Osteoblast (primary cell): ENCODE measurements at places on chromosomes 4 and X. TPM values are rescaled to one million over a fixed set of nuclear protein-coding genes. Genes with fewer than 3 reads are reported as not detected.

Gene KLHL34
- total RNA-seq: under 0.01 TPM in 1 of 2 replicates, not detected in the other

DNA sequence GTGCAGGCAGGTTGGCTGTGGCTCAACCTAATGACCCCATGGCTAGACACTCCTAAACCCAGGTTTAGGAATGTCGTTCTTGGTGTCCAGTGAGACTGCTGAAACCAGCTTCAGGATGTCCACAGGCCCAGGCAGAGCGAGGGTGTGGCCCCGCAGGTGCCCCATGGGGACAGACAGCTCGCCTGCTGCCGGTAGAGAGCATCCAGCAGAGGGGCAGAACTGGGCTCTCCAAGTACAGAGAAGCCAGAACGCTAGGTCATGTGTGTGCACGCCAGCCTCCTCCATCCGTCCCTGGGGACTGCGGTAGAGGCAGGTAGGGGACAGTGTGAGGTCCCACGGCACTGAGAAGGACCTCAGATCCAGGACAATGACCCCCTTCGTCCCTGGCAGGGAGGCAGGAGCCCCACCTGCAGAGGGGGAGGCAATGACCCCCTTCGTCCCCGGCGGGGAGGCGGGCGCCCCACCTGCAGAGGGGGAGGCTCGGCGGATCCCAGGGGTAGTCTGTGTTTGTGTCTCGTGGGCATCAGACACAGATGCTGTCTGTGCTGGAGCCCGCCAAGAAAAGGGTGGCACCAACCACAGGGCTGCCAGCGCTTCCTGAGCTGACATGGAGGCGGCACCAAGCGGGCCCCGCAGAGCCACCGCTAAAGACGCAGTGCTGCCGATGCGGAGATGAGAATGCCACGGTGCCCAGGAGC lies 118.4 kb downstream of the FAM53A start:
- no peak overlapping the region for H3K27ac ChIP-seq
- no peak overlapping the region for H3K4me3 ChIP-seq
- peak; percentile 79 for DNase-seq
- no peaks in the 10 kb centered on the region for H3K4me1 ChIP-seq
- no peaks in the 10 kb centered on the region for H3K27me3 ChIP-seq

DNA sequence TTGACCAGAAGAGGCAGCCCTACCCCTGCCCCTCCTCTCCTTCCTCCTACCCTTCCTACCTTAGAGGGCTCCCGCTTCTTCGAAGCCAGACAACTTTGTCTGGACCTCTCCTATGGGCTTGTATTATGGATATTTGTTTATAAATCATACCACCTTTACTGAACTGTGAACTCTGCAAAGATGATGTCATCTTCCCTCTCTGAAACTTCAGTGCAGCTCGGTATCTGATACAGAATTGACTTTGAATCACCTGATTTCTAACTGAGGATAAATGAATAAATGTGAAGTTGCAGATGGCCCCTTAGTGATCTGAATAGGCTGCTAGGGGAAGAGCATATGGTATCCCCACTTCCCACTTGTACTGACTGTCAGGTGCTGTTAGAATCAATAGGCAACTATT lies 1.1 kb upstream of the OTC start:
- no peaks in the 10 kb centered on the region for H3K36me3 ChIP-seq
- no peak overlapping the region for H3K4me3 ChIP-seq
- H3K27me3 ChIP-seq: peaks cover 12% of the 10 kb centered on the region

- H3K4me3 ChIP-seq: peak overlapping the region; percentile 57
- H3K36me3 ChIP-seq: no peaks in the 10 kb centered on the region
- no peaks in the 10 kb centered on the region for H3K27me3 ChIP-seq
- peak overlapping the region; percentile 99 for H3K27ac ChIP-seq
- DNase-seq: peak; percentile 96
These were observed 54.8 kb downstream of the C4orf51 start for GRCh38 chr4:145734576-145735346.

- H3K4me1 ChIP-seq: no peaks in the 10 kb centered on the region
- H3K4me3 ChIP-seq: no peak overlapping the region
- DNase-seq: no peak
- no peaks in the 10 kb centered on the region for H3K36me3 ChIP-seq
- H3K27me3 ChIP-seq: no peaks in the 10 kb centered on the region
These were observed 570.4 kb upstream of the GALNTL6 start for GRCh38 chr4:171242831-171243230.

Gene HAND2
- 1.8 and 3.8 TPM in 2 replicates for total RNA-seq

GRCh38 chr4:47788126-47788525 lies 49.7 kb downstream of the CORIN start:
- H3K27ac ChIP-seq: no peak overlapping the region
- H3K4me1 ChIP-seq: no peaks in the 10 kb centered on the region
- DNase-seq: no peak
- H3K36me3 ChIP-seq: no peaks in the 10 kb centered on the region
- H3K27me3 ChIP-seq: peaks cover 3% of the 10 kb centered on the region
- H3K4me3 ChIP-seq: no peak overlapping the region

DNA sequence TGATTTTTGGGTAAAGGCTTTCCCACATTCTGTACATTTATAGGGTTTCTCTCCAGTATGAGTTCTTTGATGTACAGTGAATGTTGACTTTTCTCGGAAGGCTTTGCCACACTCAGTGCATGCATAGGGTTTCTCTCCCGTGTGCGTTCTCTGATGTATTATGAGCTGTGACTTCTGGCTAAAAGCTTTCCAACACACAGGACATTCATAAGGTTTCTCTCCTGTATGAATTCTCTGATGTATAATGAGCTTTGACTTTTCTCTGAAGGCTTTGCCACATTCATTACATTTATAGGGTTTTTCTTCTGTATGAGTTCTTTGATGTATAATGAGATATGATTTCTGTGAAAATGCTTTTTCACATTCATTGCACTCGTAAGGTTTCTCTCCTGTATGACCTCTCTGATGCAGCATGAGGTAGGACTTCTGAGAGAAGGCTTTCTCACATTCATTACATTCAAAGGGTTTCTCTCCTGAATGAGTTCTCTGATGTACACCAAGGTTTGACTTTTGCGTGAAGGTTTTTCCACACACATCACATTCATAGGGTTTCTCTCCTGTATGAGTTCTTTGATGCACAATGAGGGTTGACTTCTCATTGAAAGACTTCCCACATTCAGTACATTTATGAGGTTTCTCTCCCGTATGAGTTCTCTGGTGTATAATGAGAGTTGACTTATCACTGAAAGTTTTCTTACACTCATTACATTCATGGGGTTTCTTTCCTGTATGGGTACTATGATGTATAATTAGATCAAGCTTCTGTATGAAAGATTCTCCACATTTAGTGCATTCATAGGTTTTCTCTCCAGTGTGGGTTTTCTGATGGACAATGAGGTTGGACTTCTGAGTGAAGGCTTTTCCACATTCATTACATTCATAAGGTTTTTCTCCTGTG lies 27.3 kb downstream of the ZNF182 start:
- H3K4me1 ChIP-seq: no peaks in the 10 kb centered on the region
- no peak for DNase-seq
- H3K27me3 ChIP-seq: no peaks in the 10 kb centered on the region
- H3K4me3 ChIP-seq: no peak overlapping the region

DNA sequence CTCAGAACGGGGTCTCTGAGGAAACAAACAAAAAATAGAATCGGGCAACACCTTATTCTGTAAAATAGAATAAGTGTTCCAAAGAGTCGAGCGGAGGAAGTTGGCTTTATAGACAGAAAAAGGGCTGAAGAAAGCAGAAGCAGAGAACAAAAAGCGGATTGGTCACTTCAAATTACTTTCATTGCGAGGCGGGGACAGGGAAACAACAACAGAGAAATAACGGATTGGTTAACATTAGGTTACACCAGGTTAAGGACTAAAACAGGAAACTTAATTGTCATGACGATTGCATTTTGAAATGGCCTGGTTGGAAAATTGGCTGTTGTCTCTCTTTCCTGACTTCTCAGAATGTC lies 433 bp upstream of the COQ2 start:
- peaks cover 10% of the 10 kb centered on the region for H3K4me1 ChIP-seq
- H3K27me3 ChIP-seq: no peaks in the 10 kb centered on the region
- no peaks in the 10 kb centered on the region for H3K36me3 ChIP-seq

DNA sequence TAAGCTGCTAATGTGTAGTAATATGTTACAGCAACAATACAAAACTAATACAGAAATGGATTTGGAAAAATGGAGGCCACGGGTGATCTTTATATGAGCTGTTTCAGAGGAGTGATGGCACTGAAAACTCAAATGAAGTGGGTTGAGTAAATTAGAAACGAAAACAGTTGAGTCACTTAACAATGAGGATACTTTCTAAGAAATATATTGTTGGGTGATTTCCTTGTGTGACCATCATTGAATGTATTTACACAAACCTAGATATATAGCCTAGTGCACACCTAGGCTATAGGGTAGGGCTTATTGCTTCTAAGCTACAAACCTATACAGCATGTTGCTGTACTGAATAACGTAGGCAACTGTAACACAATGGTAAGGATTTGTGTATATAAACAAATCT lies 30.5 kb upstream of the DHX15 start:
- no peak overlapping the region for H3K4me3 ChIP-seq
- H3K36me3 ChIP-seq: no peaks in the 10 kb centered on the region
- no peaks in the 10 kb centered on the region for H3K4me1 ChIP-seq
- H3K27me3 ChIP-seq: peaks cover 5% of the 10 kb centered on the region
- no peak for DNase-seq
- no peak overlapping the region for H3K27ac ChIP-seq

GRCh38 chr4:176841711-176842112 lies 49.0 kb upstream of the VEGFC start:
- no peak overlapping the region for H3K4me3 ChIP-seq
- peaks cover 70% of the 10 kb centered on the region for H3K4me1 ChIP-seq
- peak overlapping the region; percentile 38 for H3K27ac ChIP-seq
- no peaks in the 10 kb centered on the region for H3K36me3 ChIP-seq

GRCh38 chr4:168522356-168522755 lies 25.5 kb downstream of the PALLD start:
- no peak overlapping the region for H3K27ac ChIP-seq
- H3K36me3 ChIP-seq: no peaks in the 10 kb centered on the region
- no peaks in the 10 kb centered on the region for H3K27me3 ChIP-seq
- no peak for DNase-seq
- no peak overlapping the region for H3K4me3 ChIP-seq

DNA sequence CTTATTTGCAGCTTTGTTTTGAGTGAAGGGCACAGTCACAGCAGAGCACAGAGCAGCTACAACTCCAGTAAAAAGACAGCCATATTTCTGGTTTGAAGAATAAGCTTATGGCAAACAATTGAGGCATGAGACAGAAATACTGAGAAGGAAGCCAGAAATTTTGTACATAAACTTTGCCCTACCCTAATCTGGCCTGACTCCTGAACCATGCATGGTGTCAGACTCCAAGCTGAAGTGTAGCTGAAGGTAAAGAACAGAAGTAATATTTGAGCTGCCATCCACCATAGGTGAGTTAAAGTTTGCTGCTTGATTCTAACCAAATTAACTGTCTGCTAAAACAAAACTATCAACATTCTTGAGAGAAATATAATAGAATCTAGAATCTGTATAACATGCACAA lies 24.5 kb upstream of the TMEM192 start:
- H3K36me3 ChIP-seq: no peaks in the 10 kb centered on the region
- H3K4me1 ChIP-seq: no peaks in the 10 kb centered on the region
- no peaks in the 10 kb centered on the region for H3K27me3 ChIP-seq
- no peak for DNase-seq

Gene ERCC6L
- total RNA-seq: 0.59 and 0.72 TPM in 2 replicates

DNA sequence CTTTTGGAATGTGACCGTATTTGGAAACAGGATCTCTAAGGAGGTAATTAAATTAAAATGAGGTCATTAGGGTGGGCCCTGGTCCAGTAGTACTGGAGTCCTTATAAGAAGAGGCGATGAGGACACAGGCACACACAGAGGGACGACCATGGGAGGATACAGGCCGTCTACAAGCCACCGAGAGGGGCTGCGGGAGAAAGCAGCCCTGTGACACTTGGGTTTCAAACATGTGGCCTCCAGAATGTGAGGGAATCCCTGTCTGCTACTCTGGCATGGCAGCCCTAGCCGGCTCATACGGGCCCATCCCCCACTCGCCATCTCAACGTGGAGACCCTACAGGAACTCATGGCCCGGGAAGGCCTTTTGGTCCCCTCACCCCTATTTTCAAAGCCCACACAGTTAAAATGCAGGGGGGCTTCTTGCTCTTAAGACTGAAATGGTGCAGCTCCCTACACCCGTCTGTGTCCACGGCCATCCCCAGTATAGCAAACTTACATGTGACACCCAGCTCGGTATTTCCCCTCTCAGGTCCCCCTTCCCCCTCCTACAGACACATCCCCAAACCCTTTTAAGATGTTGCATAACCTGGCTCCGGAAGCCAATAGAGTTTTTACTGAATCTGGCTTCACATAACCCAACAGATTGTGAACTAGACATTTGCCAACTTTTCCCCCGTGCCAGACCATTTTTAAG lies 124.1 kb upstream of the TBL1X start:
- no peaks in the 10 kb centered on the region for H3K36me3 ChIP-seq
- peaks cover 9% of the 10 kb centered on the region for H3K4me1 ChIP-seq
- H3K4me3 ChIP-seq: peak overlapping the region; percentile 51

Gene ADH1C
- total RNA-seq: 0.59 and 0.72 TPM in 2 replicates

DNA sequence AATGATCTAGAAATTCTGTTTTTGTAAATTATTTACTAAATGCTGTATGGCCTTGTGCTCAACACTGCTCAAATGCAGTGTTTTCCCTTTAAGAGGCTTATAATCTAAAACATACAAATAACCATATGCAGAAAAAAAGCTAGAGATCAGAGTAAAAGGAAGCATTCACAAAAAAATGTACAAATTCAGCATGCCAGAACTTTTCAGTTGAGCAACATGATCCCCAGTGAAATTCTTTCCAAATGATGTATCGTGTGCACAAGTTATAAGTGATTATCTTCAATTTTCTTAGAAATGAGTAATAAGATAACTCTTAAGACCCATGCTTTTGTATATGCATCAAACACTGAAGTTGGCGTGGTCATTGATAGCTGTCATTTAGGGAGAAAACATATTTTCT lies 5.0 kb downstream of the GPC3 start:
- DNase-seq: no peak
- H3K27me3 ChIP-seq: peaks cover 2% of the 10 kb centered on the region
- H3K4me3 ChIP-seq: no peak overlapping the region
- H3K36me3 ChIP-seq: no peaks in the 10 kb centered on the region
- H3K27ac ChIP-seq: no peak overlapping the region

DNA sequence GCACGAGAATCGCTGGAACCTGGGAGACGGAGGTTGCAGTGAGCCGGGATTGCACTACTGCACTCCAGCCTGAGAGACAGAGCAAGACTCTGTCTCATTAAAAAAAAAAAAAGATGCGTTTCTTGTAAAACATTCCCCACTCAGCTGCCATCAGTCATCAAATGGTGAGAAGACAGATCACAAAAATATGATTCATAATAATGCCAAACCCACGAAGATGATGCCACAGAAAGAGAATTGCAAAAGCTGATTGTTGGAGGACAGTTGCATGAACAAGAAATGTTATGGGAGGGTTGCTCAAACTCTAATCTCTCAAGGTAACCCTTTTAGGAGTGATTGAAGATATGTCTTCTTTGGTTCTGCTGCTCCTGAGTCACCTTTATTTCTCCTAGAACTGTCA lies 21.4 kb upstream of the SMIM14 start:
- peak; percentile 50 for DNase-seq
- H3K36me3 ChIP-seq: no peaks in the 10 kb centered on the region
- H3K4me3 ChIP-seq: no peak overlapping the region
- H3K27ac ChIP-seq: peak overlapping the region; percentile 25
- no peaks in the 10 kb centered on the region for H3K27me3 ChIP-seq

Gene PAPSS1
- 107 and 123 TPM in 2 replicates for total RNA-seq

- DNase-seq: peak; percentile 71
- H3K27me3 ChIP-seq: no peaks in the 10 kb centered on the region
- peaks cover 4% of the 10 kb centered on the region for H3K4me1 ChIP-seq
- H3K36me3 ChIP-seq: no peaks in the 10 kb centered on the region
- no peak overlapping the region for H3K27ac ChIP-seq
- no peak overlapping the region for H3K4me3 ChIP-seq
These were observed 56.5 kb upstream of the ANKRD17 start for GRCh38 chr4:73315091-73315490.

- no peaks in the 10 kb centered on the region for H3K27me3 ChIP-seq
- DNase-seq: peak; percentile 91
- H3K4me3 ChIP-seq: peak within 1 kb of the TSS; percentile 81
- peaks cover 13% of the 10 kb centered on the region for H3K4me1 ChIP-seq
These were observed at the start of gene CDKL2 for GRCh38 chr4:75630174-75630936. TSS of gene CDKL2 (minus strand) at chr4:75630528. CDS start at chr4:75625988, 4,540 bp downstream.
